Sciatic nerve (tissue), 2 donors: ENCODE measurements at places on chromosomes 13 and 19. TPM values are rescaled to one million over a fixed set of nuclear protein-coding genes. Genes with fewer than 3 reads are reported as not detected.

The SPRYD7 gene
- total RNA-seq: 7.8 TPM

The ANKRD24 gene
- total RNA-seq: 1.3 TPM

The NOVA2 gene
- 9.9 TPM for total RNA-seq

The ATP1A3 gene
- 0.18 TPM for total RNA-seq

The HCST gene
- 14.3 TPM for total RNA-seq

The KRTDAP gene
- total RNA-seq: not detected

The ZIK1 gene
- total RNA-seq: 4.9 TPM

The ZNF836 gene
- total RNA-seq: 19.7 TPM

The JSRP1 gene
- total RNA-seq: not detected

The MIR17HG gene
- total RNA-seq: 6.4 TPM

The ZNF253 gene
- total RNA-seq: 10.5 TPM

The TNFSF13B gene
- 12.3 TPM for total RNA-seq

The GPR4 gene
- total RNA-seq: 29.7 TPM

The DACH1 gene
- total RNA-seq: 4.9 TPM

The ZNF699 gene
- total RNA-seq: 10.7 TPM

The ZNF324 gene
- total RNA-seq: 15.2 TPM

The SPTBN4 gene
- total RNA-seq: 20.9 TPM

The PGLYRP1 gene
- total RNA-seq: 3.2 TPM

The MAMSTR gene
- 5.8 TPM for total RNA-seq

The POP4 gene
- total RNA-seq: 40.0 TPM

The TSSK6 gene
- 1.3 TPM for total RNA-seq

The ACP4 gene
- not detected for total RNA-seq

The SIGLEC8 gene
- 0.49 TPM for total RNA-seq

The SLITRK1 gene
- 6.2 TPM for total RNA-seq
